ENCODE measurements at places on chromosomes 16 and 17.
A peak's percentile ranks its signal among the peaks of the same experiment; 100 is the strongest.

DNA sequence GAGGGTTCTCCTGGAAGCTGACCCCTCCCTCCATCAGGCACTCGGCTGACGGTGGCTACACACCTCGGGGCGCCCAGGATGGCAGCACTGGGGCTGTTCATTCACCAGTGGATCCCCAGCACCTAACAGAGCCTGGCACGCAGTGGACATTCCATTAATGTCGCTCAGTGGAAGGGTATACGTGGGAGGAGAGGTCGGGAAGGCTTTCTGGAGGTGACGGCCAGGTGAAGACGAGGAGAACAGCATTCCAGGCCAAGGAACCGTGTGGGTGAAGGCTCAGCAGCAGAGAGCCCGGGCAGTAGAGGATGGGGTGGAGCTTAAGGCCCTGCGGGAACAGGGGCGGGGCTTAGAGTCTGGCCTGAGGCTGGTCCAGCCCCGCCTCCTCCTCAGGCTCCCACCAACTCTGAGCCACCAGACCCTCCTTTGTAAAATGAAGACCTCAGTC lies 2.5 kb upstream of the HS3ST6 start:
- DNase-seq: no peak

- DNase-seq: no peak
These were observed 14.7 kb downstream of the LRRC75A start for GRCh38 chr17:16477255-16477654.

DNA sequence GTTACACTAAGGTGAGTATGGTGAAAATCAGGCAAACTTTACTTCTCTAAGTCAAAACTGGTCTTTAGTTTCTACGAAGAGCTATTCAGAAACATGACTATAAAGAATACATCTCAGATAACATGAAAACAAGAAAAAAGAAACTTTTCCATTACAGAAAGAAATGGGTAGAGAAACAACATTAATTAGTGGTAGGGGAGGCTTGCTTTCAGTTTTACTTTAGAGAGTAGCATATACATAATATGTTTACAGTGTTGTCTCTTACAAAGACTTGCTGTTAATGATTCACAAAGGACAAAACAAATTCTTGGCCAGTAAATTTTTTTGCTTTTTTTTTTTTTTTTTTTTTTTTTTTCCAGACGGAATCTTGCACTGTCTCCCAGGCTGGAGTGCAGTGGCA lies 34.2 kb downstream of the CRLF3 start:
- no peak for DNase-seq

DNA sequence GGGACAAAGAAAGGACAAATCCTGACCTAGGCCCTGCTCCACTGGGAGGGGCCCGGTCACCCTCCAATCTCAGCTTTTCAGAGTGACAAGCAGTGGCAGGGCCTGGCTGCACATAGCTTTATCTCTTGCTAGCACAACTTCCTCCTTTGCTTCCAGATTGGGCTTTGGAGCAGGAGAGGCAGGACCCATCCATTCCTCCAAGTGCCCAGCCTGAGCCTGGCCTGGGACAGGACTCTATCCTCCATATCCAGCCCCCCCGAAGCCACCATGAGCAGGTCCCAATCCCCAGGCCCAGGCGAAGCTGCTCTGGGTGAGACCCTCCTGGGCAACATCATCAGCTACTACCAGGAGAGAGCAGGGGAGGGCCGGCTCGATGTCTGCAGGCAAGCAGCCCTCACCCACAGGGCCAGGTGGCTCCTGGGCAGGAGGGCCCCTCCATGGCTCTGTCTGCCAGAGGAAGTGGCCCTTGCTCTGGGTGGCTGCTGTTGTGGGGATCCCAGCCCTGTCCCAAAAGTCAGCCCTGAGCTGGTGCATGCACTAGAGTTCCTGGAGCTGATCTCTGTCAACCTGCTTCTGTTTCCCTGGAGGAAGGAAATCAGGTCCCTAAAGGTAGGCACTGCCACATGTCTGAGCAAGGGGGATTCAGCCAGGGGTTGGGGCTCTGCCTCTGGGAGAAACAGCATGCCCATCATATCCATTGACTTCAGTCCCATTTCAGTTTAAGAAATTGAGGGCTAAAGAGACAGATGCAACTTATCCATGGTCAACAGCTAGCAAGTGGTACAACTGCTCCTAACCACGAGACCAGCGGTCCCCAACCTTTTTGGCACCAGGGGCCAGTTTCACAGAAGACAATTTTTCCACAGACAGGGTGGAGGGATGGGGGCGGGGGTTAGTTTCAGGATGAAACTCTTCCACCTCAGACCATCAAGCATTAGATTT lies 58.9 kb downstream of the TK2 start:
- DNase-seq: no peak

- DNase-seq: no peak
These were observed 2.6 kb upstream of the ABCC3 start for GRCh38 chr17:50631908-50632571.

DNA sequence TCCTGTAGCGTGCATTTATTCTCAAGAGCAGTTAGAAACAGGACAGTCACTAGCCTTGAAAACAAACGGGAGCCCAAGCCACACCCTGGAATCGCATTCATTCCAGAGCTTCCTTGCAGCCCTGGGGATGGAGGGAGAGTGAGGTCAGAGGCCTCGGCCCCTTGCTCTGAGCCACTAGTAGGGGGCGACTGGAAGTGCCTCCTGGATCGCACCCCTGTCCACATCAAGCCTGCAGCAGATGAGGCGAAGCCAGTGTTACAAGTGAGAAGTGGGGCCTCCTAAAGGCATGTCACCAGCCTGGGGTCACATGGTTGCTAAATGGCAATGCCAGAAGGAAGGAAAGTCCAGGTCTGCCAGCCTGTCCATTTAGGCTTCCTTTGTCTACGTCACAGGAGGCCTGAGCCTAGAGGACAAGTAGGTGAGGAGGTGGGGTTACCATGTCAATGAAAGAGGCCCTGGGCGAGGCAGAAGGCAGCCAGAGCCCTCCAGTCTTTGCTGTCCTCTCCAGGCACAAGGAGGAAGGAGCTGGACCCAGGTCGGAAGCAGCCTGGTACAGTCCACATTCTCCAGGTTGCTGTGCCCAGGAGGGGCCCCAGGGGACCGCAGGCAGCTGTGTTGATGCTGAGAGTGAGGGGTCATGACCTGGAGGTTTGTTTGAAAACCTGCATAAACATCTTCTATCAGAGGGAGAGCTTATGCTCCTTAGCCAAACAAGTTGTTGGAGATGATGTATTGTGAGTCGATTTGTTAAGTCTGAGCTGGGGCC lies 3.0 kb upstream of the RCVRN start:
- no peak for DNase-seq

DNA sequence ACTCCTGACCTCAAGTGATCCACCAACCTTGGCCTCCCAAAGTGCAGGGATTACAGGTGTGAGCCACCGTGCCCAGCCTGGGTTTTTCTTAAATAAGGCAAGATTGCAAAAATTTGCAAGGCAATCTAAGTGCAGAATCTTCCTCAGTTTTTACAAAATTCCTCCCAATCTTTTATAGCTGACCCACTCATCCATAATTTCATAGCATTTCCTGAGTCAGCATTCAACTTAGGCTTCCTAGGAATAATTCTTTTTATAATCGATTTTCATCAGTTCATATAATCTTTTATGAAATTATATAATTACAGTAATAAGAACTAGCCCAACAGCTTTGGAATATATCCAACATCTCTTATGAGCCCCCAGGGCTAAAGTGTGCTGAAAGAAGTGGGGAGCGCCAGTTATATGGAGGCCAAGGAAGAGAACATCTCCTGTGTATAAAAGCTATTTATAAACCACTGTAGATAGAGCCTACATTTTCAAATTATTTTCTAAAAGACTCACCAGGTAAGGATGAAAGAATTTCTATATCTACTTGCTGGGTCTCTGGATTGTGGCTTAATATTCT lies 14.8 kb downstream of the COIL start:
- no peak for DNase-seq

GRCh38 chr16:77744141-77744540 lies 21.8 kb downstream of the NUDT7 start:
- DNase-seq: no peak

- DNase-seq: peak; percentile 67
These were observed 1.7 kb upstream of the NLRC3 start for GRCh38 chr16:3578610-3579551.

Measured in activated naive CD4-positive, alpha-beta T cell treated with Interleukin-2 at 50 U/mL for 16 hours (primary cell).